Activated T-cell treated with anti-CD3 and anti-CD28 coated beads, Interleukin-2, amount 50 U/mL, for 72 hours (primary cell): ENCODE measurements at places on chromosomes 12 and 14. TPM values are rescaled to one million over a fixed set of nuclear protein-coding genes. Genes with fewer than 3 reads are reported as not detected.

OR6C2 gene
- not detected for total RNA-seq

TAS2R14 gene
- 1.9 TPM for total RNA-seq

BEGAIN gene
- 2.8 TPM for total RNA-seq

DAO gene
- total RNA-seq, result not detected

SYT10 gene
- total RNA-seq, result not detected

CLIP1 gene
- total RNA-seq, result 87.3 TPM

TAS2R7 gene
- total RNA-seq, result not detected

SLC6A13 gene
- total RNA-seq, result 2.6 TPM

RASAL1 gene
- total RNA-seq, result 6.7 TPM

NOPCHAP1 gene
- total RNA-seq, result 30.0 TPM
